Aorta (tissue), 5 donors: ENCODE measurements at places on chromosomes 3 and 15. TPM values are rescaled to one million over a fixed set of nuclear protein-coding genes. Genes with fewer than 3 reads are reported as not detected.
A peak's percentile ranks its signal among the peaks of the same experiment; 100 is the strongest.

DNA sequence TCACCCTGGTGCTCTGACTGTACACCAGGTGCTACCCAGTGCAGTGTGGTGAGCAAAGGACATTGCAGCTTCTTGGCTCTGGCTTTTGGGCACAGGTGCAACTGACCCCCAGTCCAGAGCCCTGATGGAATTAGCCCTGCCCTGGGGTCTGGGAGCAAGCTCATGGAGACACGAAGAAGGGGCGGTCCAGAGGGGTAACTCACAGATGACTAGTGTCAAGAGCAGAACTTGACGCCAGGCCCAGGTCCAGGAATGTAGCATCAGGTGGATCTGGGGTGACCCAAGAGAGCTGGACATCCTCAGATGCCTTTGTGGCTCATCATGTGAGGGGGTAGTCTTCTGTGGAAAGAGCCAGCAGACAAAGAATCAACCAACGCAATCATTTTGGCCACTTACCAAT, 88.9 kb downstream of the ASB7 start:
- H3K36me3 ChIP-seq: no peaks in the 10 kb centered on the region
- H3K4me3 ChIP-seq: no peak overlapping the region
- no peak overlapping the region for H3K27ac ChIP-seq

The GNAT1 gene
- not detected for polyA plus RNA-seq

DNA sequence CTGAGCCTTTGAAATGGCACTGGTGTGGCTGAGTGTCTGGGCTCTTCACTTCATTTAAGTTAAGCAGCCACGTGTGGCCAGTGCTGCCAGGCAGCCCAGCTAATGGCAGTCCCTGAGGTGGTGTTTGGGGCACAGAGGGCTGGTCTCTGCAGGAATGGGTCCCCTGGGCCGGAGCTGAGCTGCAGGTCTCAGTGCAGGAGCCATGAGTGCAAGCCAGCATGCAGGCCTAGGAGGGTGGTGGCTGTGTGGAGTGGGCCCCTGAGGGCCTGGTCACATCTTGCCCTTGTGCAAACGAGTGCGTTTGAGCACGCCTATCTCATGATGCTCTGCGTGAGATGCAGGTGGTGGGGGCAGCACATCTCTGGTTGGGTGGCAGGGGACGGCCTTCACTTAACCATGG, 48.9 kb downstream of the PLXNA1 start:
- no peaks in the 10 kb centered on the region for H3K27me3 ChIP-seq
- H3K4me3 ChIP-seq: no peak overlapping the region
- no peak overlapping the region for H3K27ac ChIP-seq
- H3K4me1 ChIP-seq: no peaks in the 10 kb centered on the region

GRCh38 chr3:146969356-146969755, 364.2 kb upstream of the PLSCR5 start:
- no peaks in the 10 kb centered on the region for H3K36me3 ChIP-seq
- H3K27ac ChIP-seq: no peak overlapping the region
- DNase-seq: no peak
- no peak overlapping the region for H3K4me3 ChIP-seq
- no peaks in the 10 kb centered on the region for H3K27me3 ChIP-seq

The KLHL6 gene
- polyA plus RNA-seq: 0.18 TPM

DNA sequence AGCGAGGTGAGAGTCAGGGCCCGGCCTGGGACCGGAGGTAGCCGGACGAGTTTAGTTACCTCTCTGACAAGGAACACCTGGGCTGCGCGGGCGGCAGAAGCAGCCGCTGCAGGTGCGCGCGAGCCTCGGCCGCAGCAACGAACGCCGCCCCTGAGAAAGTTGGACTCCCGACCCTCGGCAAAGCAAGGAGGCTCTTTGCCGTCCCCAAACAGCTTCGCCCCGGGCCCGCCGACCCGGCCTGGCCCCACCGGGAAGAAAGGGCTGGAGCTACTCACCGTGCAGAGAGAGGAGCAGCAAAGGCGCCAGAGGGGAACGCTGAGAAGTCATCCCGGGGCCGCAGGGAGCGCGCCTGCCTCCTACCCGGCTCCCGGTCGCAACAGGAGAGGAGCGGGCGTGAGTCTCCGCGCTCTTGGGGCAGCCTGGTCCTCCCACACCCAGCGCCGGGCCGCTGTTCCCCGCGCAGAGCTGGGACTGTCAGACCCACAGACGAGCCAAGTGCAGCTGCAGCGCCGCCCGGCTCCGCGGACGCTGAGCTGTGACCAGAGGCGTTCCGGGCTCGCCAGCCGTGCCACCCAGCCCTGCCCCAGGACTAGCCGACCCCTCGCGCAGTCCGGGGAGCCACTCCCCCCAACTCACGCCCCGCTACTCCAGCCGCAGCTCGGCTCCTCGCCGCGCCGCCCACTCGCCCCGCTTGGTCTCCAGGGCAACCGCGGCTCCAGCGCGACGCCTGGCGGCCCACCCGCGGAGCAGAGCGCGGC, at the start of gene IGSF11:
TSS of gene IGSF11 (minus strand) at position 591 of the 758 bp plus-strand sequence. CDS start at position 327, 264 bp downstream.
- peak; percentile 84 for DNase-seq
- H3K27ac ChIP-seq: no peak within 1 kb of the TSS
- H3K36me3 ChIP-seq: no peaks in the 10 kb centered on the region
- no peaks in the 10 kb centered on the region for H3K4me1 ChIP-seq

The CCDC54 gene
- polyA plus RNA-seq: not detected

The CPNE9 gene
- polyA plus RNA-seq: not detected

DNA sequence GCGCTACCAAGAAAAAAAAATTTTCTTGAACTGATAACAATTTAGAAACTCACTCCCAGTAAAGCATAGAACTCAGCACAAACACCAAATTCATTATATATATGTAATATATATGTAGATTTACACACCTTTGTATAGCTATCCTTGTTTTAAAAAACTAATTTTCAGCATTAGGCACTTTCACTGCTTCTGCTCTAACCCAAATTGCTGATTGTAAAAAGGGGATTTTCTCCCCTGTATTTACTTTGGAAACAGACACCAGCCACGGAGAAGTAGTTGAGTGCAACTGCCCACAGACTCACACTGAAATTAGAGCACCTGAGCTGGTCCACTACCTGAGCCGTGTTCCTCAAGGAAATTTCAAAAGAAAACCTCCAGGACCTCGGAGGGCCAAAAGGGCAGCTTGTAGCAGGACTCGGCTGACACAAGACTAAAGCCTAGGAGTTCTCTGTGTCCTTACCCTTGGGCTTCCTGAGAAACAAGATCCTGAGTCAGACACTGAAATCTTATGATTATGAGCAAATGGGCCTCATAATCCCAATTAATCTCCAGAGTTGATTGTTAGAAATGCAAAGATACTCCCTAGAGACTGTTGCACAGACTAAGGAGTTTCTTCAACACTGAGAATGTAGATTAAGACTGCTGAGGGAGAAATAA, 106.0 kb downstream of the TNIK start:
- H3K27me3 ChIP-seq: no peaks in the 10 kb centered on the region
- H3K4me3 ChIP-seq: no peak overlapping the region
- peaks cover 2% of the 10 kb centered on the region for H3K4me1 ChIP-seq
- no peak overlapping the region for H3K27ac ChIP-seq

- no peaks in the 10 kb centered on the region for H3K27me3 ChIP-seq
- no peaks in the 10 kb centered on the region for H3K4me1 ChIP-seq
- no peak overlapping the region for H3K4me3 ChIP-seq
These were observed 50.7 kb downstream of the ADAMTS17 start for GRCh38 chr15:100291106-100291505.

DNA sequence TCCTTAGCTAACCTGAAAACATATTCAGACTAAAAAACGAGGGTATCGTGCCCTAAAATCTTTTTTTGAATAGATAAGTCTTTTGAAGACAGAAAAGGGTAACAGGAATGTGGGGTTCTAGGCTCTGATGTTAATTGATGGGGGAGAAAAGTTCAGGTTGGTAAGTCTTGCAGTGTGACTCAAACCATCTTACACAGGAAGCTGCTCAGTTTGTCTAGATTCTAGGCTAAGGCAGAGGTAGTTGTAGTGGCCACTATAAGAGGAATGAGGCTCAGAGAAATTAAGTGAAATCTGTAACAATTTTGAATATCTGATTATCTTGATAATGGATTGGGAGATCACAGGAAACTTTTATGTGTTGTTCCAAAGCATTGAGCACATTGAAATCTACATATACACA, 267.9 kb downstream of the PDCD6IP start:
- no peaks in the 10 kb centered on the region for H3K36me3 ChIP-seq
- no peak overlapping the region for H3K4me3 ChIP-seq
- no peak for DNase-seq
- H3K27ac ChIP-seq: no peak overlapping the region
- H3K27me3 ChIP-seq: no peaks in the 10 kb centered on the region

GRCh38 chr3:47874913-47875312, 72.0 kb downstream of the DHX30 start:
- H3K4me1 ChIP-seq: no peaks in the 10 kb centered on the region
- no peak overlapping the region for H3K27ac ChIP-seq
- DNase-seq: no peak

The IQCH gene
- 1.2 TPM for polyA plus RNA-seq

DNA sequence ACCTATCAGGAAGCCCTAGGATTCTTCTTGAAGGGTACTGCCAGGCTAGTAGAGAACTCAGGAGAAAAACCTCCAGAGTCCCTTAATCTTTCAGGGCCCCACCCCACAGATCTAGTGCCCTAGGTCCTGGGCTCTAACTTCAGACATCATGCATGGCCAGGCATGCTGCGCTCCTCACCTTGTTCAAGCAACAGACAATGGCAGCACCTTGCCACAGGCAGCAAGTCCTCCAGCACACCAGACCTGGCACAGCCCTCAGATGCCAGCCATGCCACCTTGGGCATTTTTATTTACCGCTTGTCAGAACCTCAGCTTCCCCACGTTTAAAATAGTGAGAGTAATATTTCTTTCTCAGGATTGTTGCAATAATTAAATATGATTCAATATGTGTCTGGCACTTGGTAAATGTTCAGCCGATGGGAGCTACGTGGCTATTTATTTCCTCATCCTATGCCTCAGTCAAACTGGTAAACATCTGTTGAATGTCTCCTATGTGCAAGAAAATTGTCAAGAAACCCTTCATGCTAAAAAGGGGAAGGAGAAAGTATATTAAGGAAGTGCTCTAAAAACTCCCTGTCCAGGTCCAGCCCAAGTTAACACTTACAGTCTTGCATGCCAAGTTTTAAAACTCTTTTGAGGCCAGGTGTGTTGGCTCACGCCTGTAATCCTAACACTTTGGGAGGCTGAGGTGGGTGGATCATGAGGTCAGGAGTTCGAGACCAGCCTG, 14.5 kb upstream of the CCR1 start:
- no peak overlapping the region for H3K27ac ChIP-seq
- no peak for DNase-seq
- no peaks in the 10 kb centered on the region for H3K36me3 ChIP-seq
- no peak overlapping the region for H3K4me3 ChIP-seq
- no peaks in the 10 kb centered on the region for H3K4me1 ChIP-seq
- no peaks in the 10 kb centered on the region for H3K27me3 ChIP-seq

- no peak overlapping the region for H3K27ac ChIP-seq
- no peak overlapping the region for H3K4me3 ChIP-seq
- DNase-seq: no peak
- H3K4me1 ChIP-seq: no peaks in the 10 kb centered on the region
- H3K36me3 ChIP-seq: no peaks in the 10 kb centered on the region
These were observed 3.7 kb downstream of the SHQ1 start for GRCh38 chr3:72844436-72844993.

GRCh38 chr15:94287794-94288246, 56.5 kb downstream of the MCTP2 start:
- H3K4me1 ChIP-seq: no peaks in the 10 kb centered on the region
- no peaks in the 10 kb centered on the region for H3K27me3 ChIP-seq
- H3K36me3 ChIP-seq: no peaks in the 10 kb centered on the region
- H3K27ac ChIP-seq: no peak overlapping the region

The HES1 gene
- 22.5 TPM for polyA plus RNA-seq

DNA sequence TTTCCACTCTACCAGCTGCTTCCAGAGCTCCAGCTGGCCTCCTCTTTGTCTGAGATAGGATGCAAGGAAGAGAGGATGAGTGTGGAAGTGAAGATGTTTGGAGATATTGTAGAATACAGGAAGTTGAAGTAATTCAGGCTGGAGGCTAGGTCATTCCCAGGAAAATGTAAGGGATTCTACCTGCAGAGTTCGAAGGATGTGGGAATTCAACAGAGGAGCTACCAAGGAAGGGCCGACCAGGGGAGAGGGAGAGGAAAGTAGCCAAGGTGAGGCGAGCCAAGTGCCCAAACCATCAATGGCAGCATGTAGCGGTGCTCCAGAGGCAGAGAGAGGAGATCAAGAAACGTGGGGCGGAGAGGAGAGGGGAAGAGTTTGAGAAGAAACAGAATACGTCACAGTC, 49.0 kb upstream of the EPHB3 start:
- H3K4me1 ChIP-seq: no peaks in the 10 kb centered on the region
- H3K4me3 ChIP-seq: no peak overlapping the region
- no peak overlapping the region for H3K27ac ChIP-seq
- no peaks in the 10 kb centered on the region for H3K36me3 ChIP-seq

GRCh38 chr3:52783211-52783555, 5.8 kb downstream of the ITIH1 start:
- DNase-seq: peak; percentile 10
- no peaks in the 10 kb centered on the region for H3K36me3 ChIP-seq
- no peak overlapping the region for H3K4me3 ChIP-seq
- H3K27ac ChIP-seq: no peak overlapping the region
- no peaks in the 10 kb centered on the region for H3K4me1 ChIP-seq

The GRIP2 gene
- polyA plus RNA-seq: 0.50 TPM

GRCh38 chr3:26438981-26439884, 183.3 kb upstream of the LRRC3B start:
- H3K27me3 ChIP-seq: no peaks in the 10 kb centered on the region
- no peak for DNase-seq
- H3K36me3 ChIP-seq: no peaks in the 10 kb centered on the region

- no peak overlapping the region for H3K4me3 ChIP-seq
- no peaks in the 10 kb centered on the region for H3K4me1 ChIP-seq
- H3K27me3 ChIP-seq: peaks cover 2% of the 10 kb centered on the region
- H3K36me3 ChIP-seq: no peaks in the 10 kb centered on the region
- no peak overlapping the region for H3K27ac ChIP-seq
These were observed 255.5 kb downstream of the EPHB1 start for GRCh38 chr3:135050536-135050935.

GRCh38 chr3:133836497-133837158, 31.0 kb downstream of the SRPRB start:
- H3K4me3 ChIP-seq: no peak overlapping the region
- H3K27me3 ChIP-seq: no peaks in the 10 kb centered on the region
- no peaks in the 10 kb centered on the region for H3K4me1 ChIP-seq
- H3K36me3 ChIP-seq: no peaks in the 10 kb centered on the region

- H3K27me3 ChIP-seq: no peaks in the 10 kb centered on the region
- no peak for DNase-seq
- H3K4me3 ChIP-seq: no peak overlapping the region
- no peak overlapping the region for H3K27ac ChIP-seq
These were observed 22.8 kb upstream of the P2RY1 start for GRCh38 chr3:152811974-152812760.

- H3K27me3 ChIP-seq: no peaks in the 10 kb centered on the region
- H3K36me3 ChIP-seq: no peaks in the 10 kb centered on the region
- no peaks in the 10 kb centered on the region for H3K4me1 ChIP-seq
- H3K27ac ChIP-seq: no peak overlapping the region
These were observed 33.8 kb downstream of the MGLL start for GRCh38 chr3:127788451-127788909.

The ADAMTS17 gene
- 0.41 TPM for polyA plus RNA-seq

GRCh38 chr15:64162478-64162868, 349 bp downstream of the PPIB start:
- H3K36me3 ChIP-seq: peaks cover 8% of the 10 kb centered on the region
- no peak for DNase-seq
- peaks cover 2% of the 10 kb centered on the region for H3K4me1 ChIP-seq
- no peaks in the 10 kb centered on the region for H3K27me3 ChIP-seq

The ABI3BP gene
- 15.8 TPM for polyA plus RNA-seq
